ENCODE measurements at places on chromosomes 2 and 18.

GRCh38 chr2:145256551-145256950, 736.6 kb upstream of the ZEB2 start:
- DNase-seq: no peak

GRCh38 chr18:55440988-55441387, 147.0 kb downstream of the TCF4 start:
- DNase-seq: no peak

DNA sequence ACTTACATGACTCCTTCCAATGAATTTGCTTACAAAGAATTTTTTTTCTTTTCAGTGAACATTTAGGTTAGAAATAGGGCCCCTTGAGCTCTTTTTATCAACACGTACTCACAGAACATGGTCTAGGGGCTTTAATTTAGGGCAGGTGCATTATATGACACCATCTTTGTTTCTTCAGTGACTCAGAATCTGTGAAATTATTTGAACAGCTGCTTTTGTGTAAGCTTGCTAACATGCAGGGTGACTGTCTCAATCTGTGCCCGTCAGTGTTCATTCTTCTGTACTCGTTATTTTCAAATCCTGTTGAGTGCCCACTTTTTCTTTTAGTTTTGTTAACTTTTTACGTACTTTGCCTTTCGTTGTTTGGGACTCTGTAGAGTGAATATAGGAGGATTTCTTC, 52.8 kb upstream of the CABYR start:
- no peak for DNase-seq

DNA sequence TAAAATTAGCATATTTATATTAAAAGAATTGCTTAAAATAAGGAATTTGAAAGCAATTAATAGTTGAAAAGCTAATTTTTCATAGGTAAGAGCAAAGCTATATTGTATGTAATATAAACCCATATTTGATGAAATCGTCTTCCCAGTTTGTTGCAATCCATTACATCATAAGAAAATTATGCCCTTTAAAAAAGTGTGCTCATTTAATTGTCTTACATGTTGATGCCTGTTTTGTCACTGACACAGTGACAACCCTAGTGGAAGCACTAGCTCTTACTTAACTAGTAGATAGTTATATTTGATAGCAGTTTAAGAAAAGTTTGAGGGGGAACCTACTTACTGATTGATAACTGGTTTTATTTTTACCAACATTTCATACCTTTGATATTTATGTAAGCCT, 30.0 kb upstream of the IL18RAP start:
- no peak for DNase-seq

- no peak for DNase-seq
Measured at GRCh38 chr18:71902482-71902881, 641.7 kb downstream of the CBLN2 start.

GRCh38 chr18:68406761-68407160, 308.1 kb downstream of the TMX3 start:
- peak; percentile 2 for DNase-seq

GRCh38 chr2:200021449-200022114, 66.2 kb downstream of the MAIP1 start:
- DNase-seq: no peak

- DNase-seq: no peak
Measured at GRCh38 chr2:96315400-96316071, 9.6 kb upstream of the ITPRIPL1 start.

GRCh38 chr2:75928093-75928492, 217.4 kb upstream of the GCFC2 start:
- no peak for DNase-seq

- no peak for DNase-seq
Measured at GRCh38 chr2:178881075-178881474, 73.9 kb upstream of the TTN start.

DNA sequence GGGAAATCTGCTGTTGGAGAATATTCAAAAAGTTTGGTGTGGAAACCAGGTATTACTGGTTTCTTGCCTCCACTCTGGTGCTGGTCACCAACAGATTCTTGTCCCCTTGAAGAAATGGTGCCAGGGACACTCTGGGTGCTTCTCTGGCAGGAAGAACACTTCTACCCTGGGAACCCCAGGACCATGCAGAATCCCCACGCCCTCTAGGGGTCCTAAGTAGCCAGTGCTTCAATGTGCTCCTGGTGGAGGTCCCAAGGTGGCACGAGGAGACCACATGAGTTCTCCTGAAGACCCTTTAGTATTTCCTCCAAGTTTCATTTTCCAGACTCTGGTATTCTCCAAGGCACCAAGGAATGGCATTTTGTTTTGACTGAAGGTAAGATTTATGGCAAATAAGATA, 380.6 kb downstream of the TSN start:
- DNase-seq: peak; percentile 15

GRCh38 chr2:74835831-74836674, 2.1 kb downstream of the HK2 start:
- peak; percentile 61 for DNase-seq

GRCh38 chr18:55838319-55838718, 250.3 kb upstream of the TCF4 start:
- no peak for DNase-seq

- DNase-seq: no peak
Measured at GRCh38 chr2:68230241-68231060, 21.9 kb downstream of the PPP3R1 start.

- no peak for DNase-seq
Measured at GRCh38 chr18:31538837-31539236, 40.9 kb downstream of the DSG2 start.

DNA sequence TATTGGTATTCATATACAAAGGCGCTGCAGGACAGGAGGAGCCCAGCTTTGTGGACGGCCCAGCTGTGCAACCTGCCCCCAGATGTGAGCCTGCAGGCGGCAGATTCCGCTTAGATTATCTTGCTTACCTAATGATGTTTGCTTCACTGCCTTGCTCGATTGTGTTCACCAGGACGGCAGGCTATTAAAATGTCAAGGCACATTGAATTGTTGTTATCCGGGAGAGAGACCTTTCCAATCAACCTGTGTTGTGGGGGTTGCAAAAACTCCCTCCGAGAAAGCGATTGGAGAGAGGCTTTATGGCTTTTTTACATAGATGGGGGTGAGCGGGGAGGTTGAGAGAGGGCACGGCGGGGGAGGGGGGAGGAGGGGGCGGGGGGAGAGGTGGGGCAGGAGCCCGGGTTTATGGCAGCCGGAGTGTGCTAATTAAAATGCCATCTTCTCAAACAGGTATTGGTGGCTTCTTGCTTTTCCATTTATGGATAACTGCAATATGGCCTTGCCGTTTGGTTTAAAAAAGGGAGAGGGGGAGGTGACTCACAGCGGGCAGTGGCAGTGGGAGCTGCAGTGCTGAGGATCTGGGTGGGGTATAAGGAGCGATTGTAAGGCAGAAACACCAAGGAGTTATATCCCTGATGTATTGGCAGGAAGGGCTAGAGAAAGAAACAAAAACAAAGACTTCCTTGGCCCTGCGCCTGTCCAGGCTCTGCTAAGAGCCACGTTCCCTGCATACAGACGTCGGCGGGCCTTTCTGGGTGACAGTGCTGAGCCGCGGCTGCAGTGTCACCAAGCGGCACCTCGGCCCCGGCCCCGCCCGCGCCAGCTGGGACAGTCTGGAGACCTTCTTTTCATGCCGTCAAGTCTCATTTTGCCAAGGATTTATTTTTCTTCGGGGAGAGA, 97.2 kb downstream of the INSIG2 start:
- DNase-seq: peak; percentile 22

DNA sequence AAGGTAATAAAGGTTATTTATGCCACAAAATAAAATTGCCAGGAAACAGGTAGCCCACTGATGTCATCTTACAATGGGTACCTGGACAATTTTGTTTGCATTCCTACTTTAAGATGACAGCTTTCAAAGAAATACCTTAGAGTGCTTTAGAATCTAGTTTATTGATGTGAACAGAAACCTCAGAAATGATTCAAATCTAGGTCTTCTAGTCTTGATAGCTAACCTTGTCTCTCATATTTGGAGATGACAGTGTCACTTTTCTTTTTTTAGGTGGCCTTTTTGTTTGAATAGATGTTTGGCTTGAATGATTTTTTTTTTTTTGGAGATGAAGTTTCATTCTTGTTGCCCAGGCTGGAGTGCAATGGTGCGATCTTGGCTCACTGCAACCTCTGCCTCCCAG, 69.1 kb downstream of the PIK3C3 start:
- DNase-seq: no peak

DNA sequence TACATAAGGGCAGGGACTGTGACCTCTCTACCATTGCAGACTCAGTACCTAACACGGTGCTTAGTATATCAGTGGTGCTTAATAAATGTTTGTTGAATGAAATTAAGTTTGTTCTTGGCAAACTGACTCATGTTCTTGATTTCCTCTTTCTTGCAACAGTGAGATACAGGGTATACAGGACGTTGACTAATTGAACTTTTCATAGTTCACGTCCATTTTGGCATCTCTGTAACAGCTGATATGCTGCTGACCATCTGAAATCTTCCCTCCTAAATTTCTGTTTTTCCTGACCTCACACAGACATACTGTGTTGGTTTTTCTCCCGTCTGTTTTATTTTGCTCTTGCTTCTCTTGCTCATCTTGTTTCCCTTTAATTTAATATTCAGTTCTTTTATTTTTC, 44.2 kb downstream of the LHCGR start:
- no peak for DNase-seq

DNA sequence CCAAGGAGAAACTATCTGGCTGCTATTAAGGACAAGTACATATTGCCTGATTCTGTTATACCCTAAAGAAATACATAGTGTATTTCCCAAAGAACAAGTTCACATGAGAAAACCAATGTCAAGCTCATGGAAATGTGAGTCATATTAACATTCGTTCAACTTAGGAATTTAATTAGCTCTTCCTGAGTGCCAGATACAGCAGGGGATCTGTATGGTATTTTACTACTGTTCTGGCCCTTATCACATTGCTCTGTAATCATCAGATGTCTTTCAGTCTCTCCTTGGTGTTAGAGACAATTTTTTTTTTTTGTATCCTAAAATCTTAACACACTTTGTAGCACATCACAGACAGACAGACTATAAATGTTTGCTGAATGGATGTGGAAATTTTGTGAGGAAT, 395.0 kb upstream of the CRIM1 start:
- no peak for DNase-seq

DNA sequence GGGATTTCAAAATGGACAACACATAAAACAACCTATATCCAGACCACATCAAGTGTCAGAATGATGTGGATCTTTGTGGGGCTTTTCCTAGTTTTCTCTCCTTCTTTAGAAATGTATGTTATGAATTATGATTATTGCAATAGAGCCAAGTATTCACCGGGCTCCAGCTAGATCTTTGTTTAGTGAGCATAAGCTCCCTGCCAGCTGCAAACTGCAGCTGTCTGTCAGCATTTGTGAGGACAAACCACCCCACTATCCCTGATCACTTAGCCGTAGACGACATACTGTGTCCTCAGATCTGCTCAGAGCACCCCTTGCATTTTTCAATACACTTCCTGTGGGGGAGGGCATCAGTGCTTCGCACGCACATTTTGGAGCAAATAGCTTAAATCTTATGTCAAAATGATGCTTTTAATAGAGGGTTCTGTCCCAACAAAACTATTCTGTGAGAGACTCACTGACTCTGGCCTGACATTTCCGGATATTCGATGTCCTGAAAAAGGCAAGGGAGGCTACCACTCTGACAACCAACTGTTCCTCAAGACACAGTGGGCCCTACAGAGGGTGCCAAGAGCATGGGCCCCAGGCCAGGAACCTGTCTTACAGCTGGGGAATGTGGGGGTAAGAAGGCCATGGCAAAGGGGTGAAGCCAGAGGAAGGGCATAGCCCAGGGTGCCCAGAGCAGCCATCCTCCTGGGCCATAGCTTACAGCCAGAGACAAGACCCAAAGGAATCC, 346.0 kb downstream of the ARHGAP15 start:
- no peak for DNase-seq

- peak; percentile 59 for DNase-seq
Measured at GRCh38 chr2:84865181-84865783, 15.6 kb downstream of the TRABD2A start.

DNA sequence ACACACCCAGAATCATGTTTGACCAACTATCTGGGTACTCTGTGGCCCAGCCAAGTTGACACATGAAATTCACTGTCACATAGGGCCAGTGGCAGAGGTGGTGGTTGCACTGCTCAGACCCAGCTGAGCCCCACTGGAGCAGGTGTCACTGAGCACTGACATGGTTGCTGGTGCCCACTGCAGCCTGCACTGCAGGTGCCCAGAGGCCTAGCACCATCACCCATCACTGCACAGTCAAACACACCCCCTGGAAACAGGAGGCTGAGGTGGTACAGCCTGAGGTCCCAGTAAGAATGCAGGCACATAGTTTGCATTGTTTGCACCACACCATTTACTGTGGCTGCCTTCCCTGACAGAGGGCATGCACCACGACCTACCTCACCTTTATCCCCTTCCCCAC, 278.7 kb upstream of the MGAT5 start:
- no peak for DNase-seq

GRCh38 chr2:60432035-60432601, 121.3 kb downstream of the BCL11A start:
- DNase-seq: no peak

GRCh38 chr18:48336332-48336731, 72.9 kb downstream of the ZBTB7C start:
- DNase-seq: no peak

DNA sequence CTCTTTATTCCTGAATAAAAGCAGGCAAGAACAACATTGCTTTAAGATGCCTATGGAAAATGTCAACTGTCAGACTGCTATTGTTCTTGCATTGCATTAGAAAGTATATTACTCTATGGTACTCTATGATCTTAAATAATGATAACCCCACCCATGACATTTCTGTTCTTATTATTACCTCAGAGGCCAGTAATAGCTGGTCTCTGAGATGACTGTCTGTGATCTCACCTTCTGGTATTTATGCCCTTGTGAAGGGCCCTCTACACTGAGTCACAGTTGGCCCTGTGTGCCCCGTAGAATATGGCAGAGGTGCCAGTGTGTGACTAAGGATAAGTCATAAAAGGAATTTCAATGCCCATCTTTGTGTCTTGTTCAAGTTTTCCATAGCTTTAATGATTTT, 61.0 kb downstream of the SPP2 start:
- DNase-seq: peak; percentile 88

- no peak for DNase-seq
Measured at GRCh38 chr2:135840601-135841000, 3.6 kb upstream of the LCT start.

Measured in COLO829 (cell line).